ENCODE measurements at places on chromosomes 7 and 10.

- no peak for DNase-seq
These were observed 114.6 kb downstream of the PRKCQ start for GRCh38 chr10:6465437-6465836.

GRCh38 chr7:85290269-85290668 is 103.4 kb upstream of the SEMA3D start:
- no peak for DNase-seq

DNA sequence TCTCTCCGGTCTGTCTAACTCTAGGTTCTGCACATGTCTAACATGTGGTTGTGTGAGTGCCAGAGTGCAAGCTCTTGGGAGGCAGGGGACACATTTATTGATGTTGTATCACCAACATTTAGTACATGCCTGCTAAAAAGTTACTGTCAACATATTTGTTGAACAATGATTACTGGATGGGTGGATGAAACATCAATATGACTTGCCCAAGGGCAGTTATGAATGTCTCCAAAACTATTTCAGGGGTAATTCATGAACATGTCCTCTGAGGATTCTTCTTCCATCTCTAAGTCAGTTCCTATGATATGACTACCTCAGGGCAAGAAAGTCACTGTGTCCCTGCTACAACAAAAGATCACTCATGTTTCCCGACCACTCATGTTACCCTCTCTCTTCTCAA is 91.3 kb upstream of the STEAP1B start:
- DNase-seq = no peak

- DNase-seq = no peak
These were observed 127.8 kb downstream of the SH3PXD2A start for GRCh38 chr10:103727546-103727963.

GRCh38 chr10:99285881-99286280 is 43.3 kb upstream of the CNNM1 start:
- no peak for DNase-seq

DNA sequence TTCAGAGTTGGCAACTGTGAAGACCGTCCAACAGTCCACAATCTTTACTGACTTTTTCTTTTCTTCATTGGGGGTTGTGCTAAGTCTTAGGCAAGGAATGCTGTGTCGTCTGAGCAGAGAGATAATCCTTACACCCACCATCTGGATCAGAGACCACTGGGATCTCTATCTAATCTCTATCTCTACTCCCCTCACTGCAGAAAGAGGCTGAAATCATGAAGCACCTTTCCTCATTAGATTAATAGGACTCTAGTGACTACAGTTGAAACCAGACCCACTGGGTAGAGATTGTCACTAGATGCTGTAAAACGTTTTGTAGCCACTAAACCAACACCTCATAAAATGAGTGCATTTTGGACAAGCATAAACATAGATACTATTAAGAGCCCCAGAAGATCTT is 387.4 kb upstream of the CELF2 start:
- no peak for DNase-seq

- no peak for DNase-seq
These were observed 31.8 kb downstream of the WDR86 start for GRCh38 chr7:151378011-151378410.

DNA sequence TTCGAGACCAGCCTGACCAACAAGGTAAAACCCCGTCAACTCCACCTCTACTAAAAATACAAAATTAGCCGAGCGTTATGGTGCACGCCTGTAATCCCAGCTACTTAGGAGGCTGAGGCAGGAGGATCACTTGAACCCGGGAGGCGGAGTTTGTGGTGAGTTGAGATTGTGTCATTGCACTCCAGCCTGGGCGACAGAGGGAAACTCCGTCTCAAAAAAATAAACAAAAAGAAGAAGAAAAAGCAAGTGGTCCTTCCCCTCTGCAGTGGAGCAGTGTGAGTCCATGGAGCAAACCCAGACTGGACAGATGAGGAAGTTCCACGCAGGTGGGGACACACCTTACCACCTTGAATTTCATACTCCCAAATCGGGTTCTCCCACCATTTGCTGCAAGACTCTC is 13.1 kb upstream of the SERPINE1 start:
- no peak for DNase-seq

DNA sequence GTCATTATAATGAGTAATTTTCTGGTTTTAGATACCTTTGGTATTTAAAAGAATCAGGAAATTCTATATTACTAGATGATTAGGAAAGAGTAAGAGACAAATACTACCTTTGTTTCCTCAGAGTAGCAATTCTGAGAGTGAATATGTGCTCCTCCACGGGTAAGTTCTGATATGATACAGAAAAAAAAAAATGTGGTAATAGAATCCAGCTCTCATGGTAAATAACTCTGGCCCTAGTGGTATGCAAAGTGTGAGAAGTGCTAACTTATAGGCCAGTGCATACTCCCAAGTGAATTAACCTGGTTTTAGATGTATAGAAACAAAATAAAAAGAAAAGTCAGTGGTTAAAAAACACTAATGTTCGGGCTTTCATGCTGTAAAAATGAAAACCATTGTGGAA is 512.6 kb upstream of the SEMA3D start:
- no peak for DNase-seq

- no peak for DNase-seq
These were observed 63.3 kb upstream of the DNAJB12 start for GRCh38 chr10:72417971-72418370.

DNA sequence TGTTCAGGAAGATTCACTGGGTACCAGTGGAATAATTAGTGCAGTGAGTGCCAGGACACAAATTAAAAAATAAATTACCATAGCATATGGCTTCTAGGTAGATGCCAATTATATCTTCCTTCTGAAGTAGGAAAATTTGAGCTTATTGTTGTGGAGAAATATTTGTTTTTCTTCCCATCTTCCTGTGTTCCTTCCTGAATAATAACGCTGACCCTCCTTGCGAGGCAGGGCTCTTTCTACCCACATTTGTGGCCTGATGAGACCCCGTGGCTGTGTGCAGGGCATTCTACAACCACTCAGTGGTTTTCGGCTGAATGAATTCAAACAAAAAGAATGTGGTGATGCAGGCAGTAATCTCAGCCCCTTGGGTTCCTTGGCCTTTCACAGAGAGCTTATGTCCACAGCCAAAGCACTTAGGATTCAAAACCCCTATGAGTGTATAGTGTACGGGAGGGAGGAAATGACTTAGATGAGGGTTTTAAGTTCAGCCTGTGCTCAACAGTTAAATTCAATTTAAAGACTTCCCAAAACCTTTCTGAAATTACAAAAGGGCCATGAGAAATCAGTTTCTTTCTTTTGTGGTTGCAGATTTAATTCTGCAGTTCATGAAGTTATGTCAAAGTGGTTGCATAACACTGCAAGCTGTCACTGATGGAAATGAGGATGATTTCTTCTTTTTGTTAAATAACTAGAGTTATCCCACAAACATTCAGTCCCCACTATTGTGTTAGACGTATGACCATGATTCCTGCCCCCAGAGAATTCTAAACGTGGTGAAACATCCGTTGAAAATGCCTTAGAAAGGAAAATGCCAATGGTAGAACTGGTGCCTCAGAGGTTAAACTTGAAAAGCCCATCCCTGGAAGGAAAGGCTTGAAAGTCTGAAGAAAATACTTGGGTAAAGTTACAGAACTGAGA is 255.3 kb downstream of the FZD1 start:
- DNase-seq = no peak

DNA sequence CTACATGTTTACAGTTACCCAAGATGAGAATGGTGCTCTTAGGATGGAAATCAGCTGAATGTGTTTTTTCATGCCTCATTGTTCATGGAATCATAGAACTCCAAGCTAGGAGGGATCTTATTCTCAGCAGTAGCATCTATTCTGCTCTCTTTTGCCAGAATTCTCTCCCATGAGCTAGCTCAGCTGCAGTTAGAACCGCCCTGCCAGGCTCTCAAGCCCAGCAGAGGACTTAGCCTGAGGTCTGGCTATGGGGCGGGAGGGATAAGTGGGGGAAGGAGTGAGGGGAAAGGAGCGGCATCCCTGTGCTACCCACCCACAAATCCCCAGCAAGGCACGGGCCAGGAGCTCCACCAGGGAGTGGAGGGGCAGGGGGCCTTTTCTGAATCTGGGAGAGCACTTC is 120.7 kb upstream of the PLXNA4 start:
- DNase-seq = no peak

DNA sequence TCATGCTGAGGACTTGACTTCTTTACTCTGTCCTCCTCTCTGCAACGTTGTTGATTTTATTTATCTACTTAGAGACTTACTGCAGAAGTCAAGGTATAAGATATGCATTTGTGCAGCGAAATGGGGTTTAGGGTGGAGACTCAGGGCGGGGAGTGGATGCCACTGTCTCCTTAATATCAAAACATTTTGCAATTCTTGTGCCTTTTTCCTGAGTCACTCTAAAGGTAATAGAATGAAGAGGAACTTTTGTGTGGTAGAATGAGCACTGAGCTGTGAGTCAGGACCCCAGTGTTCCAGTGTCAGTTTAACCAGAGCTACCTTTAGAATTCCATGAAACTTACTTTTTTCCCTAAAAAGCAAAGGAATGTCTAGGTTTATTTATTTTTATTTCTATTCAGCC is 78.2 kb downstream of the VTI1A start:
- no peak for DNase-seq

DNA sequence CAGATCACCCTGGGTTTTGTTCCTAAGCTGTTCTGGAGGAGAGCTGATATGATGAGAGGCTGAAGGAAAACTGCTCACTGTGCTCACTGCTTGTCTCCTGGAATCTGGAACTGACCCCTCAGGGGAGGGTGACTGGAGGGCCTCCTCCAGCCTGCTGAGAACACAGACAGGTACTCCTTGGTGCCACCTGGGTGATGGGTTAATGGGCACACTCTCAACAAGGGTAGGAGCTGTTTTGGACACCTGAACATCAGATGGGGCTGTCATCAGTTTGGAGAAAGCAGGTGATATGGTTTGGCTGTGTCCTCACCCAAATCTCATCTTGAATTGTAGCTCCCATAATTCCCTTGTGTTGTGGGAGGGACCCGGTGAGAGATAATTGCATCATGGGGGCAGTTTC is 58.1 kb upstream of the SORCS3 start:
- DNase-seq = no peak

- peak; percentile 5 for DNase-seq
These were observed 534.5 kb upstream of the MKI67 start for GRCh38 chr10:128660726-128661125.

DNA sequence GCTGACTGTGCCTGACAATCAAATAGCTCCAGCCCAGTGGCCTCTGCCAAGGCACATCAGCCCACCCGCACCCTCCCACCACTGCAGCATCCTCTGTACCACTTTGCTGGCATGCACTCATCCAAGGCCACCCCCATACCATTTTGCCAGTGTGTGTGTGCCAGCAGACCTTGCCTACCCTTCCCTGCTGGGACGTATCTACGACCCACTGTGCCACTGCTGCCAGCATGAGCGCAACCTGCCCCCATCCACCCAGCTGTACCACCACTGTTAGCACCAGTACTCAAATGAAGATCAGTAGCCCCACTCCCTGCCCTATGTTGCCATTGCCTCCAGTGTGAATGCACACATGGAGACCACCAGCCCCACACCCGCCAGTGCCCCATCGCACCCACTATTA is 149.4 kb upstream of the PTN start:
- DNase-seq = no peak

GRCh38 chr7:44131173-44132029 is 8.1 kb upstream of the POLD2 start:
- DNase-seq = peak; percentile 85

GRCh38 chr7:124444696-124445480 is 320.7 kb downstream of the GPR37 start:
- no peak for DNase-seq

DNA sequence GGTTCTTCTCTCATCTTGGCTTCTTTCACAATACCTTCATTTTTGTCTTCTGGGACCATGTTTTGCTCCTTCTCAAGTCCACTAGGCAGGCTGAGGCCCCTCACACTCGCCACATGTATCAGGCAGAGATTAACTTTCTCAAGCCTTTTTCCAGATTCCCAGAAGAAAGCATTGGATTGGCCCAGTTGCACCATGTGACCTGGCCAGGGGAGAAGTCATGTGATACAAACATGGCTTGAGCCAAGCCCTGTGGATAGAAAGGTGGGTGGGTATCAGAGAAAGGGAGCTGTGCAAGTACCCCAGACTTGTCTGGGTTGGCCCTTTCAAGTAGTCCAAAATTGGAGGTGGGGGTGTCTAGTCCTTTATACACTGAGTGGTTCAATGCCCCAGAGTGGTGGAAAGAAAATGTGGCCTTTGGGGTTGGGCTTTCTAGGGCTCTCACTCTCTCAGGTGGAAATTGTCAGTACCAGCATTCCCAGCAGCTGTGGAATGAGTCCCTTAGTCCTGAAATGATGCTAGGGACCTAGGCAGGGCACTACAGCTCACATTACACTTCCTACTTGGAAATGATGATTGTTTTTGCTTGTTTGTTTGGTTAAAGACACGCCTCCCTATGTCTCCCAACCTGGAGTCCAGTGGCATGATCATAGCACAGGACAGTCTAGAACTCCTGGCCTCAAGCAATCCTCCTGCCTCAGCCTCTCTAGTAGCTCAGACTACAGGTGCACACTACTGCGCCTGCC is 36.9 kb upstream of the C10orf67 start:
- DNase-seq = no peak

DNA sequence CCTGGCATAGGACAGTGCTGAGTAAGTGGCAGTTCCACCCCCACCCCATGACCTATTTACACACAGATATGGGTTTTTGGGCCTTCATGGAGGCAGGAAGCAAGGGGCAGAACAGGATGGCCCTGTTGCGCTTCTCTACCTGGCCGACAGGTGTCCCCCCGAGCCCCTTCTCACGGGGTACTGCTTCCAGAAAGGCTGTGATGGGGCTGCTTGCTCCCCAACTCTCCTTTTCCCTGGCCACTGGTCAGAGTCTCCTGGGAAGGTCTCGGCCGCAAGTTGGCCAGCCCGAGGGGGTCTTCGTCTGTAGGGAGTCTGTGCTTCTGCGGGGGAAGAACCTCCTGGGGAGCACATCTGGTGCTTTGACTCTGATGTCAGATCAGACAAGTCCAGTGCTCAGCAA is 139.8 kb upstream of the TNS3 start:
- no peak for DNase-seq

- DNase-seq = no peak
These were observed 808.8 kb downstream of the GRM8 start for GRCh38 chr7:126443951-126444350.

DNA sequence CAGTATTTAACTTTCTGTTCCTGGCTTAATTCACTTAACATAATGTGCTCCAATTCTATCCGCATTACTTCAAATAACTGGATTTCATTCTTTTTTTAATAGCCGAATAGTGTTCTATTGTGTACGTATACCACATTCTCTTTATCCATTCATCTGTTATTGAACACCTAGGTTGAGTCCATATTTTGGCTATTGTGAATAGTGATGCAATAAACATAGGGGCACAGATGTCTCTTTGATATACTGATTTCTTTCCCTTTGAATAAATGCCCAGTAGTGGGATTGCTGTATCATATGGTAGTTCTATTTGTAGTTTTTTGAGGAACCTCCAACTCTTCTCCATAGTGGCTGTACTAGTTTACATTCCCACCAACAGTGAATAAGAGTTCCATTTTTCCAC is 25.5 kb upstream of the TSPAN33 start:
- DNase-seq = no peak

DNA sequence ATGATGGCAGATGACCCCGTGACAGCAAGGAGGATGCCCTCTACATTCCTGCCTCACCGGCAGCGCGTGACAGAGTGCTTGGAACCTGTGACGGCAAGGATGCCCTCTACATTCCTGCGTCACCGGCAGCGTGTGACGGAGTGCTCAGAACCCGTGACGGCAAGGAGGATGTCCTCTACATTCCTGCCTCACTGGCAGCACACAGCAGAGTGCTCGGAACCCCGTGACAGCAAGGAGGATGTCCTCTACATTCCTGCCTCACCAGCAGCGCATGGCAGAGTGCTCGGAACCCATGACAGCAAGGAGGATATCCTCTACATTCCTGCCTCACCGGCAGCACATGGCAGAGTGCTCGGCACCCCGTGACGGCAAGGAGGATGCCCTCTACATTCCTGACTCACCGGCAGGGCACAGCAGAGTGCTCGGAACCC is 231.0 kb downstream of the DIP2C start:
- no peak for DNase-seq
